Activated CD4-positive, alpha-beta T cell treated with anti-CD3 and anti-CD28 coated beads for 48 hours (primary cell): ENCODE measurements at places on chromosomes 4 and X.

DNA sequence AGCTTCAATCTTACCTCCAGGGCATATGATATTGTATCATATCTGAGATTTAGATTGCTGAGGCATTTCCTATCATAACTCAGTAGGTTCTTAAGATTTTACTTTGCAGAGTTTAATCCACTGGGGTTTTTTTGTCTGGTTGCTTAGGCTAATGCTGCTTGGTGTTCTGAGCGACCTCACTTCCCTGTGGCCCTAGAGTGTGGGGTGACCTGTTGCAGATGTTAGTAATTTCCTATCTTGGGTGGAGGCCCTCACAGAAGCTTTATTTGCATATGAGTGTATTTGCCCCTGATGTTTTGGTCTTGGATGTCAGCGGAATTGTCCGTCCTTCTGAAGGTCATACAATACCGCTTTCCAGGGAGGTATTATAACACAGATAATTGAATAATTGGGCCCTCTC lies 137.1 kb downstream of the NDST3 start:
- no peak for DNase-seq

DNA sequence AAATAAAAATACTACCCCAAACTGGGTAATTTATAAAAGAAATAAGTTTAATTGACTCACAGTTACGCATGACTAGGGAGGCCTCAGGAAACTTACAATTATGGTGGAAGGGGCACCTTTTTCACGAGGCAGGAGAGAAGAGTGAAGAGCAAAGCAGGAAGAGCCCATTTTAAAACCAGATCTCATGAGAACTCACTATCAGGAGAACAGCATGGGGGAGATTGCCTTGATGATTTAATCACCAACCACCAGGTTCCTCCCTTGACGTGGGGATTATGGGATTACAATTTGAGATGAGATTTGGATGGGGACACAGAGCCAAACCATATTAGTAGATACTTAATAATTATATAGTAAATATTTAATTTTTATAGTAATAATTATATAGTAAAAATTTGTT lies 10.1 kb downstream of the CISD2 start:
- DNase-seq = no peak

DNA sequence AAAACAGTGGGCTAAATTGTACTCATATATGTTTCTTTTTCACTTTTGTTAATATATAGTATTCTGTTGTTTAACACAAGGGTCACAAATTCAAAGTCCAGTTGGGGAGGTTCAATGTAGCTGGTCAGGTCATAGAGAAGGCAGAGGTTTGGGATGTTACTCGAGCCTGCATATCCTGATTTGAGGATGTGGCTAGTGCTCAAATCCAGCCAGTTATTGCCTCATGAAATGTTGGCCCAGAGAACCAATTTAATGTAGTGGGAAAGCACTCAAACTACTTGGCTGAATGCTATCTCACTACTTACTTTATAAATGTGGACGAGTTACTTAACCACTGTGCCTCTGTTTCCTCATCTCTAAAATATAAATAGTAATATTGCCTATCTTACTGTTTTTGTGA lies 12.5 kb downstream of the USO1 start:
- no peak for DNase-seq

GRCh38 chr4:69764311-69764710 lies 3.9 kb upstream of the SULT1B1 start:
- DNase-seq = no peak

DNA sequence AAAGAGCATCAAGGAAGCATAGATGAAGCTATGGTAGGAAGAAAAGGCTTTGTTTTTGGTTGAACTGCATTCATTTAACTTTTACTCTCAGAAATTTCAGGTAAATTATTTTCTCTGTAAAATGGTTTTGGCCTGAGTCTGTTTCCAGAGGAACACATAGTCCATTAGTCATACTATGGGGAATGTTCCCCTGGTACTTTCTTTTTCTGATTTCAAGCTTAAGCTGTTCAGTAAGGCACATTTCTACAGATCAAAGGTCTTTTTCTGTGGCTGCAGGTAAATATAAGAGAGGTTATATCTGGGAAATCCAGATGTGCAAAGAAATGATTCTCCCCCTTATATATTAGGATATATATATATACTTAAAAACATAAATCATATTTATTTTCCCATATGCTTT lies 1744.4 kb upstream of the ADGRL3 start:
- DNase-seq = no peak

DNA sequence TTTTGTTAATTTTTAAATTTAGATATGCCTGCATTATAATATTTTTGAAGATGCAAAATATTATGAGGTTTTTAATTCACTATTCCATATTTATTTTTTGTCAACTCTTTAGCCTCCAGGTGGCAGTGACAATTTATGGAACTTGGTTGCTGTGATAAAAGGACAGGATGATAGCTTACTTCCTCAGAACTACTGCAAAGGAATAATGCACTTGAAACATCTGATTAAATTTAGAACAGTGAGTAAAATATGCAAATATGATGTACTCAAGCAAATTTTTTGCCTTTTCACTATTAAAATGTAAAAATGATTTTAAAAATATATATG lies 45.1 kb downstream of the SPATA4 start:
- DNase-seq = no peak

GRCh38 chrX:136067097-136067496 lies 80.2 kb upstream of the FHL1 start:
- DNase-seq = no peak

- DNase-seq = no peak
Observed at GRCh38 chr4:1091561-1091995, 21.8 kb downstream of the RNF212 start.

- DNase-seq = no peak
Observed at GRCh38 chrX:13022926-13023325, 21.5 kb downstream of the FAM9C start.

DNA sequence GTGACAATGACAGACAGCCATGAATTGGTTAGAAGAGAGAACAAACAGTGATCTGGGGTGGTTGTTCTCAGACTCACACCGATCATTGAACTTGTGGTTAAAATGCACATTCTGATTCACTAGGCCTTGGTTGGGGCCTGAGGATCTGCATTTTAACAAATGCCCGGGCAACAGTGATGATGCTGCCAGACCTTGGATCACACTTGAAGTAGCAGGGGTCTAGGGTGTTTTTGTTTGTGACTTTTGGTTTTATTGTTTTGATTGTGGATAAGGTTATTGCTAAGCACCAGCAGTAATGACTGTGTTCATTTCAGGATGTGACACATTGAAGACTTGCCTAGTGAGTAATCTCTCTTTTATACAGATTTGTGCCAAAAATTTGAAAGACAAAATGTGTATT lies 36.5 kb downstream of the TXLNG start:
- DNase-seq = no peak

DNA sequence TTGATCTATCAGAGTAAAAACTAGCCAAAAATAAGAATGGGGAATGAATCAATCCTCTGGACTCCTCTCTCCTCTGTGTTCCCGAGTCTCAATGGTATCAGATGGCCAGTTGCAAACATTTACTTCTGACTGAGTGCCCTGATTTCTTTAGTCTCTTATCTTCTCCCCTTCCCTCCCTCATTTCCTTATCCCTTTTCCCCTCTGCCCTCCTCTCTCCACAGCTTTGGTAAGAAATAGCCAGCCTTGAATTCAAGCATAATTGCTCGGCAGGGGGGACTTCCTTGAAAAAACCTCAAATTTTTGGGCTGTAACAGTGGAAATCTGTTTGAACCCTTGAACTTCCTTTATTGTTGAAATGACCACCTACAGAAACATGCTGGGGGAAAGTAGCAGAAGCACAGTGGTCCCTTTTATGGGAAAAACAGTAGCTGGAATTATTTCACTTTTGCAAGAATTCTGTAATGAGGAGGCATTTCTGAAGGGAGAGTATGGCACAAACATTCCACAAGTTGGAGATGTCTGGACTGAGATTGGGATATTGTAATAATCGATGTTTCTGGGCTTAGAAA lies 40.3 kb downstream of the NHS start:
- DNase-seq = no peak

DNA sequence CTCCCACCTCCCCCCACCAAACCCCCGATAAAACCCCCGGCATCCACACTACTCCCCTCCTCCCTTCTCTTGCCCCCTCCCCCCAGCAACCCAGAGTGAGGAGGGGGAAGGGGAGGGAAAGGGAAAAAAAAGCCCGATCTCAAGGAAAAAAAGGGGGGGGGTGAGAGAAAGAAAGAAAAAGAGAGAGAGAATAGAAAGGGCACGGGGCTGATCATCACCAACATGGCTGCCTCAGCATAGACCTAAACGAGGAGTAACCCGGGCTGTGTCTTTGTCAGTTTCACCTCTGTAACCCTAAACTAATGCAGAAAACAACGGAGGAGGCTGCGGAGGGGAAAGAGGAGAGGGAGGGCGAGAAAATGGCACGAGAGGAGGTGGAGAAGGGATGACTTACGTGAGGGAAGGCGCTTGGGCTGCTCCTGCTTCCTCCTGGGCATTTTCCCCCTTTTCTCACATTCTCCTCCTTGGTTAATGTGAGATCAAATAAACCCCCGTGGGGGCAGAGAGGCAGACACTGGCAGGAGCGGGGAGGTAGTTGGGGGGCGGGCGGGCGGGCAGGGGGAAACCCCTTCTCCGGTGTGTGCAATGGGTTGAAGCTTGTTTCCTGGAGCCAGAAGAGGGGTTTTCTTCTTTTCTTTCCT lies 532 bp downstream of the ZNF827 start:
- peak; percentile 49 for DNase-seq

DNA sequence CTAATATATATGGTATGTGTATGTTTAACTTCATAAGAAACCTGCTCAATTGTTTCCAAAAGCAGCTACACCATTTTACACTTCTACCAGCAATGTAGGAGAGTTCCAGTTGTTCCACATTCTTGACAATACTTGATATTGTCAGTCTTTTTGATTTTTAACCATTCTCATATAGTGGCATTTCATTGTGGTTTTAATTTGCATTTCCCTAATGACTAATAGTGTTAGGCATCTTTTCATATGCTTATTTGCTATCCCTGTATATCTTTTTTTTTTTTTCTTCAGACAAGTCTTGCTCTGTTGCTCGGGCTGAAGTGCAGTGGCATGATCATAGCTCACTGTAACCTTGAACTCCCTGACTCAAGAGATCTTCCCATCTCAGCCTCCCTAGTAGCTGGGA lies 58.2 kb upstream of the TRIM2 start:
- DNase-seq = no peak

- peak; percentile 18 for DNase-seq
Observed at GRCh38 chr4:107913283-107913899, 18.0 kb upstream of the CYP2U1 start.

DNA sequence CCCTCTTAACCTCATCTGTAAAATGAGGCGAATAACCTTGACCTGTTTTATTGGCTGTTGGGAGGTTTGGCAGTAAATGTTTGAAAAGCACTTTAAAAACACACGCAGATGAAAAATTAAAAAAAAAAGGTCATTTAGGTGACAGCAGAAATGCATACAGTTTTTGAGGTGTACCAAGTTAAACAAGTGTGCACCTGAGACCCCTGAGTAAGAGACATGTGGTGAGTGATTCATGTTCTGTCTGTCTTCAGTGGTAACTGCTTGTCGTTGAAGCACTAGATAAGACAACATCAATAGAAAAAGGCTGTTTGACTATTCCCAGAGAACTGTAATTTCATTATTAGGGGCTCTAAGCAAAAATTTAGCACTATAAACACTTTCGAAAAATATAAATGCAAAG lies 608.4 kb upstream of the PITX2 start:
- DNase-seq = no peak

GRCh38 chrX:51853251-51853650 lies 40.2 kb upstream of the MAGED1 start:
- no peak for DNase-seq

DNA sequence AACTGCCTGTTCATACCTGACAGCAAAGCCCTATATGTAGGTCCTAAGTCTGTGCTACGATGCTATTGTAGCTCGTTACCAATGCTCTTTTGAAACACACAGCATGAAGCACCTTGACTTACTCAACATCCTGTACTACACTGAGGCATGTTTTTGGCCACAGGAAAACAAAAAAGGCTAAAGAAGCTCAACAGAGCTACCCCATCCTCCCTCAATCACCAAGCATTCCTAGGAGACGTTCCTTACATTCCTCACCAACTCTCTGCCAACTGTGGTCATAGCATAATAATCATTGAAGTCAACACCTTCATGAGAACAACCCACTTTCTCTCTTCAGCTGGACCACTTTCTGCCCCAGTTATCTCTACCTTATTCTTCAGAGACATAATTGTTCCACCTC lies 73.7 kb upstream of the SLC25A43 start:
- no peak for DNase-seq

DNA sequence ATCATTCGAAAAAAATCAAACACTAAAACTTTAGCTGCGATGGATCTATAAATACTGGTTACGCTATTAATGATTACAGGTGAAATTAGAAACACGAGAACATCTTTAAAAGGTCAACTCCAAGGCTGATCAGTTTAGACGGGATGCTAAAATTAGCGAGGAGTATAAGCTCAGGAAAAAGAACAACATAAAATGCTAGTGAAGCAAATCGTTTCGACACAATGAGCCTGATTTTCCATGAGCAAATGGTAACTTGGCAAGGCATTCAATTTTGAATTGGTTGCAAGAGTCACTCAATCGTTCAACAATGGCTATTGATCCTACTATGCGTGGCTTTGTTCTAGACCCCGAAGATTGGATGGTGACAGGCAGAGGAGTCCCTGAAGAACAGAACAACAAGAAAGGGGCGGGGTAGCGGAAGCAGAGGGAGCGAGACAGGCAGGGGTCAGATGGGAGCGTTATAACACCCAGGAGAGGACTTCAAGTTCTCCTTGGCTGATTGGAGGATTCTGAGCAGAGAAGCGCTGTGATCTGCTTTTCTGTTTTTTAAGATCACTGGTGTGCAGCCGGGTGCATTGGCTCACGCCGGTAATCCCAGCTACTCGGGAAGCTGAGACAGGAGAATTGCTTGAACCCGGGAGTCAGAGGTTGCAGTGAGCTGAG lies 146.5 kb downstream of the RBM47 start:
- no peak for DNase-seq

- no peak for DNase-seq
Observed at GRCh38 chr4:23429497-23429896, 460.4 kb downstream of the PPARGC1A start.

- DNase-seq = no peak
Observed at GRCh38 chr4:183384516-183384915, 59.9 kb upstream of the CDKN2AIP start.

DNA sequence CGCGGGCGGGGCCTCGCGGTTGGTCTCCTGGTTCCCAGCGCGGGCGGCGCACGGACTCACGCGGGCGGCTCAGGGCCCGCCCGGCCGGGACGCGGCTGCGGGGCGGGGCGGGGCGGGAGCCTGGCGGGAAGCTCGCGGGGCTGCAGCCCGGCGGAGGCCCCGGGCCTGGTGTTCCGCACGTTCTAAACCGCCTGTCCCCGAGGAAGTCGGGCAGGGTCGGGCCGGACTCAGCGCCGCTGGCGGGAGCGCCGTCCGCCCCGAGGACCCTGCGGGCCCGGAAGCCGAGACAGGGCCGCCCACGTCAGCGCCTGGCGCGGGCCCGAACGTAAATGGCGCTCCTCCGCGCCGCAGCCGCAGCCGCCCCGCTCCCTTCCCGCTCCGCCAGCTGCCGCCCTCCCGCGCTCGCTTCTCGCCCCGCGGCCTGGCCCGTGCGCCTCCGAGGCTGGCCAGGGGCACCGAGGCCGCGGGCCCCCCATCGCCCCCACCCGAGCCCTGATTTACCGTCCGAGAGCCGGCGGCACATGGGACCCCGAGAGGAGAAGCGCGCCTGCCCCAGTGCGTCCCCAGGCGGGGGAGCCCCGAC lies 309 bp upstream of the CTBP1 start:
- DNase-seq = peak; percentile 87
